ENCODE measurements at places on chromosomes 12 and 14.

DNA sequence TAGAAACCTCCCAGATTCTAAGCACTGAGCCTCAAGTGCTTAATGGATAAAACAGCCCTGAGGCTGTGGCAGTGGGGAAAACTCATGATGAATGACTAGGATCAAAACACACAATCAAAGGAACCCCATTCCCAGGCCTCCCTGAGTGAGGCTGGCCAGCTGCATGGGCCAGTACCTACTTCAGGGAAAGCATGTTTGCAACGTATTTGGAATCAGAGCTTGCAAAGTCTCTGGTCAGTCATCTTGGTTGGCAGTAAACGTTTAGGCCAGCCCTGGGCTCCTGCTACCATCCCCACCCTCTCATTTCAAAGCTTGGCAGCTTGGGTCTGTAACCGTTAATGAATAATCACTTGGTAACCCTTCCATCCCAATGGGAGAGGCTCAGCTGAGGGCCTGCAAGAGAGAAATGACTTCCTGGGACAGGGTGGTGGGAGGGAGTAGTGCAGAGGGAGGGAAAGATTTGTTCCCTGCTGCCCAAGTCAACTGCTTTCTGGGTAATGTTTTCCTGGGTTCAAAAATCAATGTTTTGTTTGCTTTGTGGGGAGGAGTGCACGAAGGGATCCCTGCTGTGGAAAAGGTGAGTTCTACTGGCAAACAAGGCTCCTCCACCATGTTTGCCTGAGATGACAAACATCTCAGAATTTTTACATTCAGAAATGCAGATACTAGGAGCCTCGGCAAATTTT, 2.0 kb upstream of the RNASE8 start:
- no peak for DNase-seq

DNA sequence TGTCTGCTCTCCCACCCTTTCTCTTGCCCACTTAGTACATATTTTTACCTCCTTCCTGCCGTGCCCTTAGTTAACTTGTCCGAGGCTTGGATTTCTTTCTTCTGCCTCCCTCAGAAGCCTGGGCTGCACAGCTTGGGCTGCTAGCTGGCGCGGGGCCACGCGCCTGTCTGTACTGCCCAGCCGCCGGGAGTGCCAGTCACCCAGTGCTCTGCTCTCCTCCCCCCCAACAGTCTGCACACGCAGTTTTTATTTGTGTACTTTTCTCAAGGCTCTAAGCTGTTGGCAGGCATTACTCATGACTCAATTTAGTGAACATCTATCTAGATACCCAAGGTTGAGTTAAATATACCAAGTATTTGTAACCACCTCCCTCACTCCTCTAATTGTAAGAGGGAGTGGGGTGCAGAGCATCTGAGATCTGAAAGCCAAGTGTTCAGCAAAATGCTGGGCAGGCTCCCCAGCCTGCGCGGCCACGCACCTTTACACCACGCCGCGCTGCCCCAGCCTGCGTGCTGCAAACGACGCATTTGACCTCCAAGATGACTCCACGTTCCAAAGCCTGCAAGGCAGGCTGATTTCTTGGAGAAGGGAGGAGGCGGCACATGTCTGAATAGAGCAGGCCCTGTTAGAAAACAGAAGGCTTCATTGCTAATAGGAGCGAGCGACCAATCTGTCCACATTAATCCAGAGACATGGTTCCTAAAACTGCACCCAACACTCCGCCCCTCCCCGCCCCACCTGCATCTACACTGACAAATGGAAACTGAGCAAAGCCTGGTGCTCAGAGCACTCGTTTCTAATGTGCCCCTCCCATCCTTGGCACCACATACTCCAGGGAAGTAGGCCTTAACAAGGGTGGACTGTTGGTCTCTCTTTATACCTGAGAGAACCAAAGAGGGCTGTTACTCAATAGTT, 18.2 kb upstream of the CACNA2D4 start:
- no peak for DNase-seq

GRCh38 chr14:99788713-99789112, 4.5 kb upstream of the EML1 start:
- DNase-seq = no peak

- no peak for DNase-seq
Observed at GRCh38 chr14:100712490-100712889, 14.2 kb upstream of the DLK1 start.

GRCh38 chr12:124544311-124544970, 23.0 kb downstream of the NCOR2 start:
- no peak for DNase-seq
